Pancreas (tissue), 10 donors: ENCODE measurements at places on chromosomes 7 and 10. TPM values are rescaled to one million over a fixed set of nuclear protein-coding genes. Genes with fewer than 3 reads are reported as not detected.

GRCh38 chr7:713488-714230 is 12.8 kb upstream of the DNAAF5 start:
- H3K36me3 ChIP-seq = no peaks in the 10 kb centered on the region
- no peak overlapping the region for H3K27ac ChIP-seq
- no peak for DNase-seq
- no peak overlapping the region for H3K4me3 ChIP-seq
- no peaks in the 10 kb centered on the region for H3K27me3 ChIP-seq

DNA sequence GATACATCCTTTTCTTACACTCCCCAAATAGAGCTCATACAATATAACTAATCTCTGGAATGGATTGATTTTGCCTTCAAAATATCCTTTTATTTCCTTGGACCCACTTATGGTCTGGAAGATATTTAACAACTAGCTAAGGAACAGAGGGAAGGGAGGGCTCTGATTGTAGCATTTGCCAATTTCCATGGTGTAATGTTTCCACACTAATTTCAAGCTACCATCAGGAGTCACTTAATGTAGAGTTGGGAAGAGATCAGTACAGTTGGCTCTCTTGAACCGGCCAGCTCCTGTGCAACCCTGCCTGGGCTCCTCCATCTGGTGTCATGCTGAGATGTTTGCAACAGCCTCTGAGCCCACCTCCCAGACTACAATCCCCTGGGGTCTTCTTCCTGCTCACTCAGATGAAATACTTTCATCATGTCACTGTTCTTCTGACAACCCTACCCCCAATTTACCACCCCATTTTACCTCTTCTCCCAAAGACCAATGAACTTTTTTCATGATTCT is 8.0 kb upstream of the IL6 start:
- H3K27me3 ChIP-seq = no peaks in the 10 kb centered on the region
- H3K4me3 ChIP-seq = no peak overlapping the region
- no peaks in the 10 kb centered on the region for H3K4me1 ChIP-seq
- H3K27ac ChIP-seq = no peak overlapping the region

Gene ZNF277
- 20.4 TPM for total RNA-seq

Gene EN2
- total RNA-seq = not detected

Gene LRIT1
- not detected for total RNA-seq
